Right renal cortex interstitium (tissue), 3 donors: ENCODE measurements at places on chromosomes 2 and 18. TPM values are rescaled to one million over a fixed set of nuclear protein-coding genes. Genes with fewer than 3 reads are reported as not detected.

DNA sequence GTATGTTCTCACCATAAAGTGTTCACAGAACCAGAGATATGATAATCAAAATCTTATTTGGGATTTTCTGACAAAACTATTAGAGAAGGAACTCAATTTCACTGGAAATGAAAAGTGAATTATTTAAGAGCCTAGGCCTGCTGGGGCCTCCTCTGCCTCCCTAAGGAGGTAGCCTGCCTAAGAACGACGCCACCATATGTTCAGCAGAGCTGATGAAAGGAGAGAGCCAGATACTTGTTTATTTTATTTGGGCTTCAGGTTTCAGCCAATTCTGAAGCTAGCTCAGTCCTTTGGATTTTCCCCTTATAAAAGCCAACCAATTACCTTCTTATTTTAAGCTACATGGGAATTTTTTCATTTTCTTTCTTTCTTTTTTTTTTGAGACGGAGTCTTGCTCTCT is 433.1 kb upstream of the MAP2 start:
- no peak for DNase-seq

DNA sequence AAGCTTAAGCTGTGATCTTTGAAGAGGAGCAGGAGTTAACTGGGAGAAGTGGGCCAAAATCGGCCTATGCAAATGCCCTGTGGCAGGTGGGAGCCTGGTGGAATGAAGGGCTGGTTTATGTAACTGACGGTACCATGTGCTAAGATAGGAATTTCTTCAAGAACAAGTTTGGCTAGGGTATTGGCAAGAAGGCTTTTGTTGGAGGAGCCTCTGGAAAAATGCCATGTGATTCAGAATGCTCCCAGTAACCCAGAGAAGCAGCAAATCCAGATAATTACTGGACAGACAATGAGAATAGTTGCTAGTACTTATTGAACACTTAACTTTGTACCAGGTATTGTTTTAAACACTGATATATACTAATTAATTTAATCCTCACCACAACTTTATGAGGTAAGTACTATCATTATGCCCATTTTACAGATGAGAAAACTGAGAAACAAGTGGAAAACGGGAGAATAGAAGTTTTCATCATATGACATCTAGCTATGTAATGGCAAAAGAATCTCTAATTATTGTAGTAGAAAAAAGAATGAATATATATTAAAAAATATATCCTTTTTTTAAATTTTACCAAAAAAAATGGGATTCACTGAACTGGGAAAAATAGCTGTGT is 9.1 kb upstream of the FAM124B start:
- DNase-seq, result no peak

- no peak for DNase-seq
Observed at GRCh38 chr2:129709956-129710598, 269.4 kb upstream of the RAB6C start.

DNA sequence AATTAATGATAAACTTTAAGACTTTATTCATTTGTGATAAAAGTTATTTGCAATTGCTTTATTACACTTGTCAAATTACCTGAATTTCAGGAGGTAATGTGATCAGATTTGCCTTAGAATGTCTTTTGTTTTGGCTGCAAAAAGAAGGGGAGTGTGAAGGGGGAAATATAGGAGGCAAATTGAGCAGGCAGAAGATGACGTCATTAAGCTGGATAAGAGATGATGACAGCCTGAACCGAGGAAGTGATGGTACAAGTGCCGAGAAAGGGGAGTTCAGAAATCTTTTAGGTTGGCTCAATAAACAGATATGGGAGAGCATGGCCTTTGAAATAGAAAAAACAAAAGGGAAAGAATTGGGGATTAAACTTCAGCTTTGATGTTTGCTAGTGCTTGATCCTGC is 73.0 kb upstream of the TTN start:
- DNase-seq, result no peak

DNA sequence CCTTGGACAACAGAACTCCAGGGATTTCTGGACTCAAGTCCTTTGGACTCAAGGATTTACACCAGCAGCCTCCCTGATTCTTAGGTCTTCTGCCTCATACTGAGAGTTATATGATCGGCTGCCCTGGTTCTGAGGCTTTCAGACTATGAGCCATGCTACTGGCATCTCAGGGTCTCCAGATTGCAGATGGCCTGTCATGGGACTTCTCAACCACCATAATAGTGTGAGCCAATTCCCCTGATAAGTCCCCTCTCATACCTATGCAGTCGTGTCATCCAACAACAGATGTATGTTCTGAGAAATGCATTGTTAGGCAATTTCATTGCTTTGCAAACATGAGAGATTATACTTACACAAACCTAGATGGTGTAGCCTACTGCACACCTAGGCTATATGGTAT is 61.4 kb upstream of the MSTN start:
- no peak for DNase-seq

DNA sequence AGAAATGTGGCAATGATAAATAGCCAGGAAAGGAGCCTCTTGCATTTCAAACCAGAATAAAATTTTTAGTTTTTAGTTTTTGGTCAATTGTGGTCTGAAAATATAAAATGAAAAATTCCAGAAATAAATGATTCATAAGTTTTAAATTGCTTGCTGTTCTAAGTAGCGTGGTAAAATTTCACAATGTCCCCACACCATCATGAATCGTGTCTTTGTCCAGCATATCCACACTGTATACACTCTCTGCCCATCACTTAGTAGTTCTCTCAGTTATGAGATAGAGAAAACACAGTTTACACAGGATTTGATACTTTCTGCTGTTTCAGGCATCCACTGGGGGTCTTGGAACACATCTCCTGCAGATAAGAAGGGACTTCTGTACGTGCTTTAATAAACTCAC is 783.9 kb downstream of the TSN start:
- DNase-seq, result no peak

- DNase-seq, result no peak
Observed at GRCh38 chr2:31212659-31213600, 4.4 kb downstream of the CAPN14 start.

DNA sequence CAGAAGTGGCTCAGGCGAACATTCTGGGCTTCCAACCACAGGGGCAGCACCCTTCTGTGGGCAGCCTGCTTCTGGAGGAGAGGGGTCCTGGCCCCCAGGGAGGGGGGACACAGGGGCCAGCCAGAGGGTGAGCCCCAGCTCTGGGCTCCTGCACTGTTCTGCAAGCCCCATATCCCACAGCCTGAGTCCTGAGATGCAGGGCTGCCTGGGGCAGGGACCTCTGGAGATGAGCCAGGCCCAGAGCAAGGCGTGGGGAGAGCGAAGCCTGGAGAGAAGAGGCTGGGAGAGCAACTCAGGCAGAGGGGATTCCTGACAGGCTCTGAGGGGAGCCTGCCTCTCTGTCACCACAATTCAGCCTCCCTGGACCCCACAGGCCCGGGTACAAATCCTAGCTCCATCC is 13.5 kb upstream of the PRSS56 start:
- no peak for DNase-seq

DNA sequence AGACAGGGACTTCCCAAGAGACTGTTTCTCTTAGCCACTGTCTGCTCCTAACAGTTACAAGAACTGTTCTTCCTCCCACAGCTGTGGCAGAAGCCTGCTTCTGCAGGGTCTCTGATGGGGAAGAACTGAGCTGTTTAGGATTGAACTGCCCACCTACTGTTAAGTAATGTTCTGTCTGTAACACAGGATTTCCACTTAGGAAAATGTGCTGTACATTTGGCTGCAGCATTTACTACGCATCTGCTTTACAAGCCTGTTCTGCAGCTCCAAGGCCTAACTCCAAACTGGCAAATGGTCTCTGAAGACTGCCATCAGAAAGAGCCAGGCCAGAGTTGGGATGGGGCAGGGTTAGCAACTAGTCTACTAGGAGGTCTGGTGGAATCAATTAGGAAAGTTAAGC is 87.8 kb upstream of the UPP2 start:
- no peak for DNase-seq

DNA sequence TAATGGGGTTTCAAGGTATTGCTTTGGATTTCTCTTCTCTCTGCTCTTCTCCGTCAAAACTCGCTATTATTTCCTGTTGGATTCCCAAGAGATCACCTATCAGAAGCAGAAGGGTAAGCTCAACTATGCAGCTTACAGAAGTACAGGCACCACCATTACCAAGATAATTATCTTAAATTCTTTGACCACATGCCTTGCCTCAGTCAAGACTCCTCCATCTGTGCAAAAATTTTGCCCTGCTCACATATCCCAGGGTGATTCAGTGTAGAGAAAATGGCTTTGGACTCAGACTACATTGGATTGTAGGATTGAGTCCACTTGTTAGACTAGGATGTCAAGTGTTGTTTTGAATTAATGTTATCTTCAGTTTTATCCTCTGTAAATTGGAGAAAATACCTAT is 698.7 kb downstream of the TDRD15 start:
- no peak for DNase-seq

Gene EVA1A
- 15.6 TPM for polyA plus RNA-seq

Gene CDH7
- 16.0 TPM for polyA plus RNA-seq

Gene VAMP5
- 51.5 TPM for polyA plus RNA-seq

Gene GTF2A1L
- 0.35 TPM for polyA plus RNA-seq

Gene RPRD1A
- 70.2 TPM for polyA plus RNA-seq

Gene MYO7B
- 19.9 TPM for polyA plus RNA-seq

Gene FIGN
- 9.5 TPM for polyA plus RNA-seq
